ENCODE measurements at places on chromosomes 2 and 18.

DNA sequence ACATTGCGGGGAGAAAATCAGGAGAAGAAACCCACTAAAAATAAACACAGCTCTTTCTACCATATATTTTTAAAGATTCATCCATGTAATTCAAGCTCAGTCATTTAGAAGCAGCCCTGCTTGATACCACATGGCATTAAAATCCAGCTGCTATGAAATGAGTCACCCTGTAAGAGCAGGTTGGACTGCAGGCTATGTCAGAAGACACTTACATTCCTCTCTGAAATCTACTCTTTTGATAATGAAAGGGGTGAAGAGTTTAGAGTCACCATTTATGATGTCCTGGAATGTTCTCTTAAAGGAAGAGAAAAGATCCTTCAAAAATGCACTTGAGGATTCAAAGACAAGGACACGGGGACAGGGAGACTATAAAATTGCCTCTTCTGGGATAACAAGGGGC, 100.6 kb upstream of the APCDD1 start:
- DNase-seq, result no peak

DNA sequence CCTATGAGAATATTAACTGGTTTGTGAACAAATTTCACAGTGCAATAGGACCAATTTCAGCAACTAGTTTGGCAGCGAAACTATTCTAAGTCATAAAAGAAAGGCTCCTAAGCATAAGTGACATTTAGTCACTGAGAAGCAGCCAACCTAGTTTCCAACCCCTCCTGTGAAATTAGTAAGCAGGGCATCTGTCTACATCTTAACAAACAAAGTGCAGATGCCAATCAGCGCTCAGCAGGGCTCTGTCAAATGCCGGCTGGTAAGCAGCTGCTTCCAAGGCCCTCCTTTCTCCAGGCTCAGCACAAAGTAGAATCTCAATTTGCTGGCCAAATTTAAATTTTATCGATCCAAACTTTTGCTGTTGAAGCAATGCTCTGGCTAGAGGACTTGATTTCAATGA, 124.7 kb downstream of the ICOS start:
- no peak for DNase-seq

- DNase-seq, result no peak
These were observed 25.4 kb upstream of the FMNL2 start for GRCh38 chr2:152309352-152310214.

GRCh38 chr2:104849618-104850141, 4.2 kb upstream of the POU3F3 start:
- peak; percentile 49 for DNase-seq

DNA sequence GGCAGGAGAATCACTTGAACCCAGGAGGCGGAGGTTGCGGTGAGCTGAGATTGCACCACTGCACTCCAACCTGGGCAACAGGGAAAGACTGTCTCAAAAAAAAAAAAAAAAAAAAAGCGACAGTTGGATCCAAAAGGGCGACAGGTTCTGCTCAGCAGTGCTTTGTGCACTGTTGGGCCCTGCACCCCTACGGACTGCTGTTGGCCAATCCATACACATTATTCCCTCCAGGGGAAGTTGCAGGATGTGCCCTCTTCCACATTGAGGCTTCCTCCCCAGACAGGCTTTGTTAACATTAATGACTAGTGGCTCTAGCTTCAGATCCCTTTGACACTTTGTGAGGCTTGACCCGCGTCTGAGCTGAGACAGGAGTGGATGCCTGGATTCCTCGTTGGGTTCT, 9.4 kb downstream of the NT5DC4 start:
- DNase-seq, result no peak

DNA sequence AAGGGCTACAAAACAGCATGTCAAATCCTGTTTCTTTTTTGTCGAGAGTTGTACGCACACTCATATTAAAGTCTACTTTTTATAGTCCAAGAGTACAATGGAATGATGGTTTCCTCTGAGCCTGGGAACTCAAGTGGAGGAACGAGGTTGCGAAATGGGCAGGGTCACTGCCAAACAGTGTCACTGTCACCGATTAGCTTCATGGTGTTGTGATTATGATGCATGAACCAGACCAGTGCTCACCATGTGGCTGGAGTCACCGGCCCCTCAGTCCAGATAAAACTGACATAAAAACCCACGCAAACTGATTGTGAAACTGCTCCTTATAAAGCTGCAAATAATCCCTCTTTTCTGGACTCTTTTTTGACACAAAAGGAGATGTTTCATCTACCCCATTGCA, 122.0 kb downstream of the COPS8 start:
- DNase-seq, result no peak

- DNase-seq, result no peak
These were observed 452.8 kb downstream of the CBLN2 start for GRCh38 chr18:72091369-72091768.
